Naive thymus-derived CD8-positive, alpha-beta T cell (primary cell): ENCODE measurements at places on chromosomes 3 and 15. TPM values are rescaled to one million over a fixed set of nuclear protein-coding genes. Genes with fewer than 3 reads are reported as not detected.

ACY1 gene
- 15.8 TPM for total RNA-seq

CDCP1 gene
- total RNA-seq, result not detected

ZIC1 gene
- not detected for total RNA-seq

MUC13 gene
- not detected for total RNA-seq

TM4SF18 gene
- not detected for total RNA-seq

A4GNT gene
- total RNA-seq, result not detected

CACNA2D2 gene
- 4.0 TPM for total RNA-seq
